ENCODE measurements at places on chromosomes 1 and 21.

DNA sequence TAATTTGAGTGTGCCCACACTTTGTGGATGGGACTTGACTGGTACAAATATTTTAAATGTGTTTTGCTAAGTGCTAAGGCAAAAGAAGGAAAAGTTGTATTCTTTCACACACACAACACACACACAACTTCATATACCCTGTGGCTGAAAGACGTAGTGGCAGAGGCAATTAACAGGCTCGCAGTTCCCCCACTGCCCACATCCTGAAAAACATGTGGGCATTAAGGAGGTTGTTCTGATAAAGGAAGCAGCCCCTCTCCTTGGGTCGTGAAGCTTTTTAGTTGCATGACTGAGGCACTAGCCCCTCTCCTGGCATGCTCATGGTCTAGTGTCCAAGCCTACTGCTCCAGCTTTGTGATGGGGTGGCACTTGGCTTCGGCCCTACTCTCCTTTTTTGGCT, 14.3 kb upstream of the ADAM30 start:
- DNase-seq: no peak

GRCh38 chr1:198352975-198353695, 187.3 kb downstream of the ATP6V1G3 start:
- DNase-seq: no peak

DNA sequence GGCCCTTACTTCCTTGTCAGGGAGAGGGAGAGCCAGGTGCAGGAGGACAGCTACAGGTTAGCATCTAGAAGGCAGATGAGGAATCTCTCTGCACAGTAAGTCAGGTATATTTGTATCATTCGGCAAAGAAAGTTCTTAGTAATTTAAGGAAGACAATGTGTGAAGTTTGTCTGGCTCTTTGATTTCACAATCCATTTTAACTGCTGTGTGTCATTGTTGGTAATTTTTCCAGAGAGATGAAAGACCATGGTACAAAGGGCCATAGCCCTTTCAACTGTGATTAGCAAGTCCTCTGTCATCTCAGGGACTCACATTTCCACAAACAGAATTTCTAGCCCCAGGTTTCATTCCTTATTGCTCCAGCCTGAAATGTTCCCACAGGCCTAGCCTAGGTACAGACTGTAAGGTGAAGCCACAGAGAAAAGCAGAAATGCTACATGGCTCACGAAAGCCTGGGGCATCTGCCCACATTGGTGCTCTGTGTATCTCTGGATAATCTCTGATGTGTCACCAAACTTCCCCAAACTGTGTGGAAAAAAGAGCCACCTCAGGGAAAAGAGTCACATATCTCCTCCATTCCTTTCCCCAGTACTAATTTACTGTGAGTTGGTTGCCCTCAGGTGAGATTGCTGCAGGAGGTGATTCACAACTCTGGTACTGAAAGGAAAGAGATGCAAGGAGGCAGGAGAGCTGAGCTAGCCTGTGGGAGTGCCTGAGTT, 70.6 kb downstream of the SYT6 start:
- no peak for DNase-seq

GRCh38 chr1:175702079-175702795, 41.2 kb downstream of the TNR start:
- no peak for DNase-seq

DNA sequence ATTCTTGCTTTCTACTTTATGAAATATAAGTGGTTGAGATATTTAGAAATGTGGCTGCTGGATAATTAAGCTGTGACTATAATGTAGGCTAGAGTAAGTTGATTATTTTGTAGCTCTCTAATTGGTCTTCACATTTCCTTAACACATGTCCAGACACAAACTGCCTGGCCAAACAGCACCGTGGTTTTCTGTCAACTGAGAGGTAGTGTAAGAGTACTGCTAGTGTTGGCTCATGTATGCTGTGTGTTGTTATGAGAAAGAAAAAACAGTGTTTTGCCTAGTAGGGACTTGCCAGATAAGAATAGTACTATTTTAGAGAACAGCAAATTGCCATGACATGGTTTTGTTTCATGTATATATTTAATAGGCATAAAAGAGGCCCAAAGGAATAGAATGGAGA, 37.1 kb downstream of the TMED5 start:
- DNase-seq: no peak

Data from HCEC 1CT (cell line).